ENCODE measurements at places on chromosomes 6 and 20. TPM values are rescaled to one million over a fixed set of nuclear protein-coding genes. Genes with fewer than 3 reads are reported as not detected.

DNA sequence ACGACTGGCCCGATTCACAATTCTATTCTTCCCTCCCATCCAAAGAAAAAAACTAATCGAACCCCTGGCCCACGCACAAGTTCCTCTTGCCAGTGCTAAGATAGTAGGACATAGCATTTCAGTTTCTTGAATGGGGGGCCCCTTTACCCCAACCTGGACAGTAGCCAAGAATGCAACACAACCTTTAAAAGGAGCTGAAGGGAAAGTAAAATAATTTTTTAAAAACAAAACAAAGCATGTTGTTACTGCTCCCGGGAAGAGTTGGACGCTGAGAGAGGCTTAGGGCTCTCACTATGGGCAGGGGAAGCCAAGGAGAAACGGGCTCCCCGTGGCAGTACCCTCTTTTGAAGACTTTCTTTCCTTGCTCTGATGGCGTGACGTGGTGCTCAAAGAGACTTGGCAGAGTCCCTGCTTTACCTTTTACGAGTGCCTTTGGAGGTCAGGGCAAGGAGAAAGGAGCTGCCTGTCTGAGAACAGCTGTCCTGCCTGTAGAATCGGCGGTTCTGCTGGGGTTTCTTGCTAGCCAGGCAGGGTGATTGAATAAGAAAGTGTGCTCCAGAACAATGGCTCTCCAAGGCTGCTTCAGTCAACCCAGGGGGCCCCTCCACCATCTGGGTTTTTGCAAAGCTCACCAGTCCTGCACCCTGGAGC lies 5.8 kb downstream of the TFAP2C start:
- H3K36me3 ChIP-seq: peaks cover 1% of the 10 kb centered on the region
- 0 out of 2 replicates have a peak, but pooled peaks cover 6% of the 10 kb centered on the region for H3K4me1 ChIP-seq

The CLDN20 gene
- not detected for total RNA-seq

The UQCC2 gene
- total RNA-seq: 135 TPM

The BMP2 gene
- total RNA-seq: 0.23 TPM

Measured in Panc1 (cell line).